Astrocyte of the cerebellum (primary cell): ENCODE measurements at places on chromosomes 2 and 18.

GRCh38 chr2:232927793-232928550 lies 57.9 kb downstream of the SNORC start:
- no peak for DNase-seq

DNA sequence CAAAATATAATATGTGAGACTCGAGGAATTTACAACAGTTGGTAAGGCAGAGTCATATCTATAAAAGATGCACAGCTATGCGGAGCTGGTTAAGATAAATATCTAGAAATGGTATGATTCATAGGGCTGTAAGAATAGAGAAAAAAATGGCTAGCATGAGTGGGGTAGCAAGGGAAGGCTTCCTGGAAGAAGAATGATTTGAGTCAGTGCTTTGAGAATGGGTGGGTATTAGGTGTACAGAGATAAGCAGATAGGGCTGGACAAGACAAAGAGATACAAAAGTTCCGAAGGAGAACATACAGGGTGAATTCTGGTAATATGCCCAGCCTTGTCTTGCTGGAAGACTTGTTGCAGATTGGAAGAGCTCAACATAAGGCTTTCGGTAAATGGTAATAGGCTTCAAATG lies 291.5 kb upstream of the CCDC68 start:
- DNase-seq, result no peak

DNA sequence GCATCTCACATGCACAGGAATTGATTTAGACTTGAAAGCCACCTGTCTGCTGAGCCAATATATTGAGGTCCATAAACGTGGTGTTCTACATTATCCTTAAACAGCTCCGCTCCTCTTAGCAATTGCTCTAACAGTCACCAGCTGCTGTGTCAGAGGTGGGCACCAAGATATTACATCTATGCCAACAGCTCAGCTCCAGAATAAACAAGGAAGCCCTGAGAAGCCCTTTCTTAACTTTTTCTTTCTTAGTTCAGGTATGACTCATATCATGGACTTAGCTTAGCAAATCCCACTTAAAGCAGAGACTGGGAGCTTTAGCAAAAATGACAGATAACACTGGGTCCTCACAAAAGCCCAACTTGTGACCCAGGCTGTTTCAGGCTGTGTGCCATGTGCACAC lies 436.6 kb downstream of the IRS1 start:
- DNase-seq, result no peak

- DNase-seq, result no peak
These were observed 86.1 kb upstream of the BCL2L11 start for GRCh38 chr2:111034606-111035005.

DNA sequence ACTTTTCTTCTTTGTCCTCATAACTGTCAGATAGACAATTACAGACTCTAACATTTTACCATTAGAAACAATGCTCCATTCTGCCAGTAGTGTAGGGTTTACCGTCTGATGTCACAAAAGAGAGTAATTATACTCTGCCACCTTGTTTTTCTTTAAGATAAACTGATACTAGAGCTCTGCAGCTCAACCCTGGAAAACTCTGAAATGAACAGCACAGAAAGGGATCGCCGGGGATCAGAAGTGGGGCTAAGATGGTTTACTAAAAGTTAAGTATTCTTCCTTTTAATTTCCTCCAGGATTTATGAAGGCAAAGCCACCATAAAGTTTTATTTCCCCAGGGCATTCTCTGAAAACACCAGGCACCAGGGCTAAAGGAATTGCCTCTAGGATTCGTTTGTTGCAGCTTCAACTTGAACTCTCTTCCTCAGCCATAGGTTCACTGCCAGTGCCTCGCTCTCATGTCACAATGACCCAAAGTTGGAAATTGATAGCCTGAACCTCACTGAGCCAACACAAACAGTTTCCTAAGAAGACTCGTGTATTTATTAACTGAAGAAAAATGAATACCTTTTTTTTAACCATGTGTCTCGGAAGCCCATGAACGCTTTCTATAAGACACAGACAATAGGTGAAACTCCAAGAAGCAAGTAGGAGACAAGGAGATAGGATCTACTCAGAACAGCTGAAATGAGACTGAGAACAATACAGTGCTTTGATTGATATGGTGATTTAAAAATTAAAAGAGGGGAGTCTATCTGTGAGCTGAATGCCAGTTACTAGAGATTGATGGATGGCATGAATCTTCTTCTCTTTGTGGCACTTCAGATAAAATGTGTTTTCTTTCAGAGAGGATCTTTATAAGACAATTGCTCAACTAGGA lies 121.5 kb upstream of the SPATS2L start:
- DNase-seq, result no peak

DNA sequence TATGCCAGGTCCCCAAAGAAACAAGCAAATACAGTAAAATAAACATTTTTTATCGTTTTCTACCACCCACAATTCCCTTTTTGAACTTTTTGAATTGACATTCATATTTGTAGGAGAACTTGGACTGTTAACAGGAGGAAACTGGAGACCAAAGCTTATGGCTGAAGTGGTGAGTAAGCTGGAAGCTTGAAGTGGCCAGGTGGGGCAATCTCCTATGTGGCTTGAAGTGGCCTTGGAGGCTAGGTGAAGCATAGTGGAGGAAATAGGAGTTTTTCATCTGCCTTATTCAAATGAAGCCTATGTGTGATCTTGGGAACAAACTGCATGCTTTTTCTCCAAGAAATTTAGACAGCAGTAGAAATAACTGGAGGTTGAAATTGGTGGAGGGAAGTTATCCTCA lies 962.9 kb upstream of the FANCL start:
- DNase-seq, result no peak

DNA sequence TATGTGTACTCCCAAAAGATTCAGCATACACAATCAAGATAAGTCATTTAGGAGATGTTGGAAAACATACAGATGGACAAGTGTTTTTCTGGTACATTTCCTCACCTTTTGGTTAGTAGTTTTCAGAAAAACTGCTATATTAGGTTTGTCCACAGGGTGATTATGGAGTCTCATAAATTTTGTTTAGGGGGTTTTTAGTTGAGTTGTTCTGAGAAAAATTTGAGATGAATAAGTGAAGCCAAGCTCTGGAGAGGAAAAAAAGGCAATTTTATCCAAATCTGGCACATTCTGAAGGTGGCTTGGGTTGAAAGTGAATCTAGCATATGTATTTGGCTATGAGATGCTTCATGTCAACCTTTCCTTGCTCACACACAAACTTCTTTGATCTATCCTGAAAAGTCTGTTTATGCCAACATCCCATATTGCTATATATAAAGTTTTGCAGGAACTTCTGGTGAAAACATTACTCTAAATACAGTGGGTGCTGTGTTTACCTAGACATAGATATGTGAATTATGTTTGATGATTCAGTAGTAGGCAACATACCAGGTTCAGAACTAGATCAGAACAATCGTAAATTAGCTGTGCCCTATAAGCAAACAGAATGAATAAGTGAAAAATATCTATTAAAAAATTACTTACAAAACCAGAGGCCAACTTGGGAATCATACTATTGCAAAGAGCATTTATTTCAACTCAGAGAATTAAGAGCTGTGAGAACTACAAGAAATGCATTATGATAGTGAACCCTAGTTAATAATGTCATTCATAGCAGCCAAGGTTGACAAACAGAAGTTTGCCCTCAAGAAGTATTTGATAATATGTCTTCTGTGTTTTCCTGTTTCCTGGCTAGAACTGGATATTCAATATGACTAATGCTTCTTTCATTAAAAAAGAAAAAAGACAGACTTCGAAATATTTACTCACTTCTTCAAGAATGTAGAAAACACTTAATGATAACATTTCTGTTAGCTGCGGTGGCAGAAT lies 552.0 kb downstream of the IRS1 start:
- DNase-seq, result no peak
